ENCODE measurements at places on chromosomes 2 and 18.

GRCh38 chr2:109454765-109455394 is 158.9 kb downstream of the SEPTIN10 start:
- DNase-seq: no peak

DNA sequence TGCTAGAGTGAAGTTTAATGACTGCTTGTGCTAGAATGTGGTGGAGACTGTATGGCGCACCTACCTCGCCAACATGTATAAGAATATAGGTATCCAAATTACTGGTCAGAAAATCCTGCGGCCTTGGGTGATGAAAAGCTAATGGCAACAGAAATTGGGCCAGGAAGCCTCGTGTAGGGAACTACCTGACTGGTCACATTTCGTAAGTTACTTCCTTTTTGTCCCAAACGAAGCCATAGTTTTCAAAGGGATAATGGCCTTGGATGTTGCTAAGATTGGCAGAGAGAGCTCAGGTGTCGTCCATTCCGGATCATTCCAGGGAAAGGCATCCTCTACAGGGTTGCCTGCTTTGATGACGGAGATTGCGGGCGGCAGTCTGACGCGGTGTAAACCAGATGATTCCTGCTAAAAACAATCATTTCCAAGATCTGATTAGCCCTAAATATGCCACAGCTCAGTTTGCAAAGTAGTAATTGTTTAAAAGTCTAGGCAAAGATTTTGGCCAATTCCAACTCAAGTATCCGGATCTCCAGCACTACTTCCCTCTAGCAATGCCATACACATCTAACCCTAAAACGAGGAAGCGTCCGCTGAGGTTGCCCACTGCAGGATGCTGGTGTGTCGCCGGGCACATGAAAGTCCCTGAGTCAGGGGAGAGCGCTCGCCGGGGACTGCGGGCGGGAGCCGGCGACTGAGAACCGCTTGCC is 708 bp upstream of the MALT1 start:
- peak; percentile 24 for DNase-seq

- no peak for DNase-seq
These were observed 14.0 kb downstream of the USP14 start for GRCh38 chr18:172361-172760.

GRCh38 chr2:227163998-227164762 is at the start of the genes COL4A3 and COL4A4:
Gene COL4A3 (plus strand): TSS chr2:227164624. CDS start chr2:227164727, 103 bp downstream.
Gene COL4A4 (minus strand): TSS chr2:227164205. CDS start chr2:227147483, 16,722 bp downstream.
- peak; percentile 68 for DNase-seq

GRCh38 chr2:239012936-239013677 is 165.2 kb downstream of the TWIST2 start:
- no peak for DNase-seq

DNA sequence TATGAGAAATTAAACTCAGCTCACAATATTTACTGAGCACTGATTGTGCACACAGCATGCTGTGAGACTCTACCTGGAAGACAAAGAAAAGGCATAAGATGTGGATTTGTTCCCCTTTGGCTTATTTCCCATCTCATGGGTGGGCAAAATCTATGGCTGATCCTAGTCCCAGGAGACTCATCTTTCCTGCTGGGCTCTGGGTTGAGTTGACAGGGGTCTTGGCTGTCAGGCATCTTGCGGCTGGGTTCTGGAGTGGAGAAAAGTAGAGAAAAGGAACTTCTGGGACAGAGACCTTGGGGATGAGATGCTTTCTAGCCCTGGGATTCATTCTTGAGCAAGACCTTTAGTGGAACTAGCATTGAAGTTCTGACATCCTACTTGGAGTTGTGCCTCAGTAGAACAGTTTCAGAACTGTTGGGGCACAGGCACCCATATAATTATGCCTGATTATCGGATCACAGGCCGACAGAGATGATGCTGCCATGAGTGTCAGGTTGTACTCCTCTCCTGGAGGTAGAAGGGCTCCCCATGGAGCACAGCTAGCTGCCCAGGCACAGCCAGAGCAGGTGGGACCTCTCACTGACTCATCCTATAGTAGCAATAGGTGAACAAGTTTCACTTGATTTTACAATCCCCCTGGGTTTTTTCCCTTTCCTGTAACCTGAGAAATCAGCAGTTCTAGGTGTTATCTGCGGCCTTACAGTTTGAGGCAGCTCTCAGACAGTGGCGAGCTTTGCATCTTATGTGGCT is 260.9 kb downstream of the CYRIA start:
- no peak for DNase-seq

GRCh38 chr2:115649731-115650130 is 1207.3 kb downstream of the DPP10 start:
- no peak for DNase-seq

DNA sequence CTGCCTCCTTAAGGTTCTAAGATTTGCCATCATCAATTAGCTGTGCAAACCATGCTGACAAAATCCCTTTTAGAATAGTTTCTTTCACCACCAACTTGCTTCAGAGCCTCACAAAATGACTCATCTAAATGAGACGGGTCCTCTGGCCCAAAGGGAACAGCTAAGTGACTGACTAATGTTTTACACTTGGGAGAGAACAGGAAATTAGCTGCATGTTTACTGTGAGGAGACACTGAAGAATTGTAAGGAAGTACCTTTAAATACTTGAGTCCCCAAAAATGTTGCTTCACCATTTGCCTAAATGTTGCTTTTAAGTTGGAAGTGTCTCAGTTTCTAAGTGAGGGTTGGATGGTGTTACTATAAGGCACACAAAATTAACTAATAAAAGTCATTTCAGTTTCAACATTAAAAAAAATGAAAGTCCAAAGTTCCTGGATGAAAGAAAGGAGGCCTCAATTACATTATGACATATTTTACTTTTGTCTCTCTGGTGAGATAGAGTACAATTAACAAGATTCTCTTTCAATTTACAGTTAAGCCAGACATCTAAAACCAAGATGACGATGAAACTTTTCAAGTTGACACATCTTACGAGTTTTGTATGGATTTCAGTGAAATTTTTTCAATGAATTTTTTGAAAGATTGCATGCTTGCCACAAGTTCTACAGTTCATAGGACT is 229.1 kb upstream of the FN1 start:
- peak; percentile 81 for DNase-seq

DNA sequence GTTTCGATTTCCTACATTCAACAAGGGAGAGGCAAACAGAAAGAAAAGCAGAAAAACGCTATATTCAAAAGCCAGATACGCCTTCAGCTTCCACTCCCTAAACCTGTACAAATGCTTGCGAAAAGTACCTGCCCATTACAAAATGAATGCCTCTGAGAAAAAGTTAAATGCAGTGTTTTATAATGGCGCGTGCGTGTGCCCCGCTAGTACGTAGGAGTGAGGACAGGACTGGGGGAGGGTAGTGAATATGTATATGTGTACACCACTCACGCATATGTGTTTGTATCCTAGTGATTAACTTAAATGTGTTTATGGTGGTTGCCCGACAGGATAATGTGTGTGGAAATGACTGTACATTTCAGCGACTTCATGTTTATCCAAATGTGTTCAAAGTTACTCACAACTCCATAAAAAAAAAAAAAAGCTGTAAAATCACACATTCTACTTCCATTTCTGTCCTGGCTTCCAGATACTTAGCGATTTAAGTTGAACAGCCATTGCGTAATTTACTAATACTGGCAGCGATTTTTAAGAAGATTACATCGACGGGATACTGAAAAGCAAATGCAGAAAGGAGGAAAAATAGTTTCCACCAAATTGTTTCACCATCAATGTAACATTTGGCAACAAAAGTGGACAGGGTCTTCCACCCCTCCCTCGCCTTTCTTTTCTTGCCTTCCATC is 1.3 kb downstream of the NEUROD1 start:
- DNase-seq: no peak

DNA sequence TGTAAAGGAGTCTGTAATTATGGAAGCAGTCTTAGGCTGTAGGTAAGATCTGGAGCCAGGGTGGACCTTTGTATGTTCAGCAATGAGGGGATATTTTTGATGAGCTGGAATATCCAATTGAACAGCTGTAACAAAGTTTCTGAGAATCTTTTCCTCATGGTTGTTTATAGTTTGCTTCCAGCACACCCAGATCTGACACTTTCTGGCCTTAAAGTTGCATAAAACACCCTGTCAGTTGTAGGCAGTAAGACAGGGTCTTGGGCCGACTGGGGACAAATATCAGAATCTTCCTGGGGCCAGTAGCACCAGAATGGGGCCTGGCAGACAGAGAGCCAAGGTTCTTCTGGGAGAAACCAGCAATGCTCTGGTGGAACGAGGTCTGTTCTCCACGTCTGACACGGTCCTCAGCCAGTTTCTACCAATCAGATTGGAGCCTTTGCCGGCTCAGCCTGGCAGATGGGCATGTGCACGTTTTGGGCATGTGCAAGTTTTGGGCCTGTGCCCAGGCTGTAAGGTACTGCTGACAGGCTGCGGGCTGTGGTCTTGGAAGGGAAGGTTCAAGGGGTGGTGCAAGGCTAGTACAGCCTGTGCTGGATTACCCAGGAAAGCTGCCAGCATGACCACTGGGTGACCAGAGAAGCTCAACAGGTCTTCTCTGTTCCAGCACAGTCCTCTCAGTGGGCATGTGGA is 89.8 kb downstream of the PRKCE start:
- DNase-seq: no peak

DNA sequence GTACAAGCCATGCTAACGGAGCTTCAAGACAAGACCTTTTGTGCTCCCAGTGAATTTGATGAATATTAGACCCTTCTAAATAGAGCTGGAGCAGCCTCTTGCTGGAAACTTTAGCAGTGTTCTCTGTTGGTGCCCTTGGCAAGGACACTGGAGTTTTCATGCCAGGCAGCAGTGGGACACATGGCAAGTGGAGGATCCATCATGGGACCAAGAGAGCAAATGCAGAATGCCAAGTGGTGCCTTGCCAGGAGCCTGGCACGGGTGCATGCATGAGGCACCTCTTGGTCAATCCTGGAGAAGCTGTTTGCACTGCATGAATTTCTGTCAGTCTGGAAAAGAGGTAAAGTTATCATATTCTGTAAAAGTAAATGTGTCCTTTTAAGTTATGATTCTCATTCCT is 59.1 kb downstream of the NETO1 start:
- DNase-seq: no peak

- DNase-seq: no peak
These were observed 27.7 kb downstream of the POLE4 start for GRCh38 chr2:74985978-74986609.

- DNase-seq: no peak
These were observed 18.4 kb downstream of the PREPL start for GRCh38 chr2:44342854-44343253.

Data from AG20443 (cell line).